ENCODE measurements at places on chromosomes 2 and 18. TPM values are rescaled to one million over a fixed set of nuclear protein-coding genes. Genes with fewer than 3 reads are reported as not detected.

LIMS1 gene
- 97.6 TPM for total RNA-seq

SOX11 gene
- 0.84 TPM for total RNA-seq

C2orf80 gene
- not detected for total RNA-seq

PSD4 gene
- 37.8 TPM for total RNA-seq

RIT2 gene
- total RNA-seq, result not detected

CFAP221 gene
- 26.3 TPM for total RNA-seq

SH2D6 gene
- total RNA-seq, result 1.0 TPM

C1QL2 gene
- not detected for total RNA-seq

RAPH1 gene
- total RNA-seq, result 93.4 TPM

STARD6 gene
- not detected for total RNA-seq

FN1 gene
- total RNA-seq, result 955 TPM

COL3A1 gene
- total RNA-seq, result 188 TPM

SERPINB11 gene
- not detected for total RNA-seq

CNPPD1 gene
- 64.0 TPM for total RNA-seq

TGFA gene
- 9.1 TPM for total RNA-seq

Data from upper lobe of right lung (tissue), 1 donor.